HCT116 (cell line): ENCODE measurements at places on chromosomes 16 and 17. TPM values are rescaled to one million over a fixed set of nuclear protein-coding genes. Genes with fewer than 3 reads are reported as not detected.

The NAGS gene
- total RNA-seq = 10.0 TPM

The TBX21 gene
- 0.20 TPM for total RNA-seq

The CCDC144A gene
- total RNA-seq = 0.20 TPM

The CHRNE gene
- 0.30 TPM for total RNA-seq

The AOC3 gene
- total RNA-seq = 5.9 TPM

The SKA2 gene
- 72.8 TPM for total RNA-seq

The CTRL gene
- total RNA-seq = 3.4 TPM

The TEN1 gene
- total RNA-seq = 18.5 TPM

The SPATA32 gene
- total RNA-seq = 0.15 TPM
